ENCODE measurements at places on chromosomes 6 and 20.
A peak's percentile ranks its signal among the peaks of the same experiment; 100 is the strongest.

- DNase-seq = no peak
These were observed 285.4 kb downstream of the CDH4 start for GRCh38 chr20:61537239-61538182.

DNA sequence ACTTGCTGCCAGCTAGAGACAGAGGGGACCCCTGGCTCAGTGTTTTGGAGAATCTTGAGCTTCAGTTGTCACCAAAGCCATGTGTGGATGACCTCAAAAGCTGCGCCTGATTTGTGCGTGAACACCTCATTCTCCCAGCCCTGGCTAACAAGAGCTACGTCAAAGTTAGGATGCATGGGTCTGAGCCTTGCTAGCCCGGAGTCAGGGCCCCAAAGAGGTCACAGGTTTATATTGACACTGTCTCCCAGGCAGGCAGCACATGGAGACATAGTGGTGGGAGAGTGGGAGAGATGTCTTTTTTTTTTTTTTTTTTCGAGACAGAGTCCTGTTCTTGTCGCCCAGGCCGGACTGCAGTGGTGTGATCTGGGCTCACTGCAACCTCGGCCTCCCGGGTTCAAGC, 36.1 kb upstream of the DUSP22 start:
- DNase-seq = no peak

DNA sequence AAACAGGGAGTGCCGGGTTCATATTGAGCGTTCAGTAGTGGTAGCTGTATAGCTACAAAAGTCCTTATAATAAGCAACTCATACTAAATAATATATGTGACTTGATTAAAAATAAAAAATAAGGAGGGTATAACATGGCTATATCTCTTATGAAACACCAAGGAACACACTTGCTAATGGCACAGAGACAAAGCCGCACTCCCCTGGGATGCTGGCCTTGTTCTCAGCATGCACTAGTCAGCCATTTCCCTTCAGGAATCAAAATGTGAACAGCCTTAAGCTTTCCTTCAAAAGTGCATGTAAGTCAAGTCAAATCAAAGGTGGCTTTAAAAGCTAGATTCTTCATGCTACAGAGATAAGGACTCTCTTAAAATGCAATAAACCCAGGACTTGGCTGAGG, 9.4 kb downstream of the HMGCLL1 start:
- DNase-seq = no peak

DNA sequence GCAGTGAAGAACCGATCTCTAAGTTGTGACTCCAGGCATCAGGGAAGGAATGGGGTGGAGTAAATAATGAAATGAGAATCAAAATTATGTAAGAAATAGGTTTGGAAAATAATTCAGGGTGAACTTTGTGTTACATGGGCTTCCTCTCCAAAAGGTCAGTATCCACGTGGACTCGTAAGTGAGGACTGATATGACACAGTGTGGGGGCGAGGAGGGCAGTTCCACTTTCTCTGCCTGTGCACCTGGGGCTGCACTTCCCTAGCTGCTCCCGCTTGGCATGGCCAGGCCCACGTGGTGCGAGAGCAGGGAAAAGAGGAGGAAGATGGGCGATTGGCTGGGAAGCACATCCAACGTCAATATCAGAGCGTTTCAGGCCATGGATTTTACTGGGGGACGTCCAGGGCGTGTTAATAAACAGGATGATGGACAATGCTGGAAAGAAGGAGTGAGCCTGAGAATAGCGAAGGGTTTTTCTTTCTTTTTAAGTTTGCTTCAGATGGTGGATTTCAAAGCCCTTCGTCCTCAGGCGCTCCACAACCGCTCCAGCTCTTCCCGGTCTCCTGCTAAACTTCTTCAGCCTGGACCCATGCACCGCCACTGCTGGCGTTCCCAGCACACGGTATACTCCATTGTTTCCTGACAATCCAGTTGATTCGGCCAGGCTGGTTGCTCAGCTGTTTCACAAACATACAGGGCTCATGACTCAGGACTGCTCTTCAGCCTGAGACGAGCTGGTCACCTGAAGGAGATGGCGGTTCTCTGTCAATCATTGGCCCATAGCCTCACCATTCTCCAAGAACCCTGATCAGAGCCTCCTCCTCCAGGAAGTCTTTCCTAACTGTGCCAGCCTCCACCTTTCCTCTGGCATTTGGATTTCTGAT, 11.8 kb downstream of the CCR6 start:
- no peak for DNase-seq

DNA sequence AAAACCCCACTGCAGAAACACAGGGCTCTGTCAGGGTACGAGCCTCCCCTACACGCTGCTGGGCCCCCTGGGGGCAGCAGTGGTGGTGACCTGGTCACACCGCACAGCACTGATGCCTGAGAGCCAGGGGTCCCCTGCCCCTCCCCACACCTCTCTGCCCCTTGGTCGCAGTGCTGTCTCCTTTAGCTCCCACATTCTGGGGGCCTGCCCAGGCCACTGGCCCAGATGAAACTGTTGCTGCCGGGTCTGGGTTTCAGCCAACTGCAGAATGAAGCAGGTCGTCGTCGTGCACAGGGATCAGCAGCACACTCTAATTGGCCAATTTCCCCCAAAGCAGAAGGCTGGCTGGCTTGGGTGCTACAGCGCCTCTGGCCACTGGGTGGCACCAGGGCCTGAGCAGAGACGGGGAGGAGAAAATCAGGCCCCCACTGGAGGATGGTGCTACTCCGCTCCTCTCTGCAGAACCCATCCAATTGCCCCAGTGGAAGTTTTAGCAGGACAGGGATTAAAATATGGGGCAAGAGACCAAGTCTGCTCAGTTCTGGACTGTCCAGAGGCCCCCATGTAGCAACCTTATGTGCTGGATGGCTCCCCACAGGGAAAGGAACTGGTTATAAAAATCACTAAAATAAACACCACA, 26.1 kb downstream of the DIDO1 start:
- no peak for DNase-seq

DNA sequence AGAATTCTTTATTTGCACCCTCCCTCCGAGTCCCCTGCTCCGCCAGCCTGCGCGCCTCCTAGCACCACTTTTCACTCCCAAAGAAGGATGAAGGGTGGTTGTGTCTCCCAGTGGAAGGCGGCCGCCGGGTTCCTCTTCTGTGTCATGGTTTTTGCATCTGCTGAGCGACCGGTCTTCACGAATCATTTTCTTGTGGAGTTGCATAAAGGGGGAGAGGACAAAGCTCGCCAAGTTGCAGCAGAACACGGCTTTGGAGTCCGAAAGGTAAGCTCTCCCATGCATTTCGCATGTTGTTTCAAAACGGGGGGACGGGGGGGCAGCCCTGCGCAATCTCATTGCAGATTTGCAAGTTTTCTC, 357 bp downstream of the PCSK2 start:
- no peak for DNase-seq

- no peak for DNase-seq
These were observed 121.3 kb downstream of the PHACTR3 start for GRCh38 chr20:59725476-59726280.

- DNase-seq = peak; percentile 43
These were observed 2.2 kb upstream of the CENPB start for GRCh38 chr20:3788685-3789155.

DNA sequence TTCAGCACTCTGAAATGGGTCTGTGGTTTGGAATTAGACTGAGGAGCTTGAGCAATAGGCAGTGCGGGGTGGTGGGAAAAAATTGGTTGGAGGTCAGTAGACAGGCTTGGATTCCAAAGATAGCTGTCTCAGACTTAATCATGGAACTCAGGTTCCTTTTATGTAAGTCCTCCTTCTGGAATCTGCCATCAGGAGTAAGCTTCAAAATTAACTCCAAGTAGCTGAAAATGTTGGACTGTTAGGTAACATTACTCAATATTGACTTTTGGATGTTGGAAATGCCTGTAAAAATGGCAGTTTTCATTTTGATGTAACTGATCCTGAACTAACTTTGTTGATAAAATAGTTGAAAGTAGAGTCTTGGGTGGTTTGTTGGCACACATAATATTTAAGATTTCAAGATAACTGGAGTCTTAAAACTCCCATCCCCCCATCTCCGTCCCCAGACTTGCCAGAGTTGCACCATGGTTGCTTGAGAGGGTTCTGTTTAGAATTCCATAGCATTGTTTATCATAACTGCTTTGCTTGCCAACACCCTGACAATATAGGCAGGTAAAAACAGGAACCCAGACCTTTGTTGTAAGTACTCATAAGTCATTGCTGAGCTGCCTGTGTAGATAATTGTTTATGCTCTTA, 83.0 kb downstream of the PHF20 start:
- DNase-seq = no peak

DNA sequence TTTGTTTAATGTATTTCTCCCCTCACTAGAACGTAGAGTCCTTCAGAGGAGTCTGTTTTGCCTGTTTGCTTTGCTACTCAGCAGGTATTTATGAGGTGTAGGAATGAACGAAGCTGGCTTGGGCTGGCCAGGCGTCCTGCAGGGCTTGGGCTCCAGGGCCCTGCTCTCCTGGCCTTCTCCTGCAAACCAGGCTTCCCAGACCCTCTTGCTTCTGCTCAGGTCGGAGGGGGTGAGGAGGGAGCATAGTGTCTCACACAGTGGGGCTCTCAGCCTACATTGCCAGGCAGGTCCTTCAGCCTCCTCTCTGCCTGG, 24.6 kb upstream of the MLN start:
- no peak for DNase-seq

- no peak for DNase-seq
These were observed 395.1 kb downstream of the EPM2A start for GRCh38 chr6:145340256-145340655.

GRCh38 chr20:9974324-9974723, 60.5 kb upstream of the ANKEF1 start:
- peak; percentile 19 for DNase-seq

GRCh38 chr6:78845567-78845966, 21.8 kb upstream of the IRAK1BP1 start:
- DNase-seq = no peak

DNA sequence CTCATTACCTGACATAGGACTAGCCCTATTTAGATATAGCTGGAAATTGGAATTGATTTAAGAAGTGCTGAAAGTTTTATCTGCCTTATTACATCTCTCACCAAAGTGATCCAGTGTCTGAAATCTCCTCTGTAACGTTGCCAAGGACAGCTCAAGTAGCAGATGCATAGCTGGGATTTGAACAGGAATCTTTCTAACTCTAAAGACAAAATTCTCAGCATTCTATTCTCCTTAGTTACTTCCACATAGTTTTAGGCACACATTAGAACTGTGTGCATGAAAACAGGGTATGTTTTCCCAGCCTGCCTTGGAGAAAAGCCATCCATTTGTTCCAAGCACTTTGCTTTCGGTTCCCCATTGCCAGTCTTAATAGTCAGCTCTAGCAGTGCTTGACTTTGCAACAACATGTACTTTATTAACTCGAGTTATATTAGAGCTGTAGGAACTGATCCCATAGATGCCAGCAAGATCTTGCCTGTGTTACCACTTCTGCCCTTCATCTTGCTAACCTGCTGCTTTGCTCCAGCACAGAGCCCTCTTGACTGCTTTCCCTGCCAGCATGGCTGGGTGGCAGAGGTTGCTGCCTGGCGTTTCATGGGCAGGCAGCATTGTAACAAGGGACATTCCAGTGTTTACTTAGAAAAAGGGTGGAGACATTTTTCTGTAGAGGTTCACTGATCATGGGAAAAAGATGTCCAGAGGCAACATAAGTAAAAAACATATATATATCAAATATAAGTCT, 56.1 kb upstream of the STMND1 start:
- no peak for DNase-seq

DNA sequence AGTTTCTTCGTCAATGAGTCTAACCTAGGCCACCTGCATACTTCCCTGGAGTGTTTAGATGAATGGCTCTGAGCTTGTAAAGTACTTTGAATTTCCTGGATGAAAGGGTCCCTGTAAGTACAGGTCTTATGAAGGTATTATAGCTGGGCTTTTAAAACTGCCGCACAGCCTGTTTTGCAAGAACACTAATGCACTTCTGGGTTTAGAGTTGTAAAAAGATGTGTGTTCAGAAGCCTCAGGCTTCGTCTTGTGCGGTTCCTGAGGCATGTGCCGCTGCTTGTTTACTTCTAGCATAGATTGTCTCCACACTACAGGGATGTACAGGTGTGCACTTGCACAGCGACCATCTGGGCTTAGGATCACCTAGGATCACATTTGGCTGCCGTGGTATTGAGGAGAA, 324.5 kb downstream of the SOX4 start:
- no peak for DNase-seq

DNA sequence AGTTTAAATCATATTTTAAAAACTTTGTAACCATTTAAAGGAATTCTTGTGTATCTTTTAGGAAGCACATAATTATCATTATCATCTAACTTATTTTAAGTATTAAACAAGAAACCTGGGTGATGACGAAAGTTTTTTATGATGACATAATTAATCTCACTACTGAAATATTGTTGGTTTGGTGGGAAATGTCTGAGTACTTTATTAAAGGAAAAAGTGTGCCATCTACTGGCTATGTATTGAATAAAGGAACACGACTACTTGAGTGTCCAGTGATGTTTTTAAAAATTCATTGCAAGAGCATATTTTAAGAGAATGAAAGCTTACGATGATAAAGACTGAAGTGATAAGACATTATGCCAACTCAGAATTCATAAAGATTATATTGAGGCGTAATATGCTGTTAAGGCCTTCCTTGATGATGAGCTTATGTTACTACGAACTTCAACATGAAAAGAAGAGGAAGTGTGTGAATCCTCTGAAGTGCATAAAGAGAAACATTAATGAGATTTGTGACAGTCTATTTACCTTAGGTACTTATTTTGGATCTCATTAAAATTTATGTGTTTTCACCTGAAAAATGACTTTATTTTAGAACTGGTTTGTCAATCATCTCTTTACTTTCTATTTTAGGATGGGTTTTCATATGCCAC, 12.0 kb upstream of the TRMT11 start:
- DNase-seq = peak; percentile 40

DNA sequence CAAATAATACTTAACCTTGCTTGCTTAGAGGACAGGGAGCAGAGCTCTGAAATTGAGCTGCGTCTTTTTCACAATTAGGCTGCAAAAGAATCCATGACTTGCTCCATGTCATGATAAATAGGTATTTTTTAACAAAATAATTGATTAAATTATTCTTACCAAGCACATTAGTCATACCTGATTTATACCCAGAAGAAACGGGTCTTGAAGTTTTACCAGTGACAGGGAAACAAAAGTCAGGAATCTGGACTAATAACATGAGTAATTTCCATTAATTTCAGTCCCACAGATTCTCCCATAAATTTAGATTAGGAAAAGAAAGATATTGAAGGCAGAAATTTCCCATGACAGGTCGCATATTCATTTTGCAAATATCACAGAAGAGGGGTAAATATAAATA, 85.0 kb upstream of the BMP5 start:
- DNase-seq = no peak
